ENCODE measurements at places on chromosomes 12 and 14.

DNA sequence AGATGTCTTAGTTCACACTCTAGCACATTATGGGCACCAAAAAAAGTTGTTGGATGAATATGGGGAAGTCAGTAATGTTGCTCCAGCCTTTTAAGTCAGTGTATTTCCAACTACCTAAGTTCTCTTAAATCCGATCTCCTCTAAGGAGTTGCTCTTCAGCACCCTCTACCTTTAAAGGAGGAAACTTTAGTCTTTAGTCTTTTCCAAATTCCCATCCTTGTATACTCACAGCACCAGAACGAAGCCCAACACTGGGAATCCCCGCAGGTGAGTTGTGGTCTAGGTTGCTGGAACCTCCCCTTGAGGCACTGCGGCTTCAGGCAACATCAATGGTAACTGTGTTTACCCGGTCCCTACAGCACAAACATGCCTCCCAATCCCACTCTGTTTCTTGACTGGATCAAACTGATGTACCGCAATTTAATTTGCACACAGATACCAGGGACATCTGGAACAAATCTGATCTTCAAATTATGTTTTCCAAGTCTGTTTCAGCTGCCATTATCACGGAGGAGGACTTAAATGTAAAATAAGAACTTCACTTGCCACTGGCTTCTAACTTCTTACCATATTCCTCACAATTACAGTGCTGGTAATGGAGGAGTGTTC is 179.0 kb downstream of the FOXN3 start:
- DNase-seq: no peak

GRCh38 chr12:105931762-105932570 is 206.8 kb downstream of the NUAK1 start:
- no peak for DNase-seq

DNA sequence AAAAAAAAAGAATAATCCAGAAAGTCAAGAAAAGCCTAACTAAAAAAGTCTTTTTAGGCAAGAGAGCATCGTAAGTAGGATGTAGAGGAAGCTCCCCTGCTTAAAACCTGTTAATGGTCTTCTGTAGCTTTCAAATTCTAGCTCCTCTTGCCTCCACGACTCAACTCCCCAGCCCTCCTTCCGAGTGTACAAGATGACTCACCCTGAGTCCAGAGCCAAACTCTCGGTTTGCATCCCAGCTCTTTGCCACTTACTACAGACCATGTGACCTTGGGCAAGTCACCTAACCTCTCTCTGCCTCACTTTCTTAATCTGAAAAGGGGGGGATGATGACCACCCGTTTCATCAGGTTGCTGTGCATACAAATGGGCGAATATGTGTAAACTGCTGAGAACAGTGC is 460.4 kb downstream of the DPF3 start:
- no peak for DNase-seq

- no peak for DNase-seq
Observed at GRCh38 chr12:96907671-96908422, 790 bp downstream of the NEDD1 start.

- no peak for DNase-seq
Observed at GRCh38 chr12:162467-163307, 51.3 kb downstream of the SLC6A12 start.

DNA sequence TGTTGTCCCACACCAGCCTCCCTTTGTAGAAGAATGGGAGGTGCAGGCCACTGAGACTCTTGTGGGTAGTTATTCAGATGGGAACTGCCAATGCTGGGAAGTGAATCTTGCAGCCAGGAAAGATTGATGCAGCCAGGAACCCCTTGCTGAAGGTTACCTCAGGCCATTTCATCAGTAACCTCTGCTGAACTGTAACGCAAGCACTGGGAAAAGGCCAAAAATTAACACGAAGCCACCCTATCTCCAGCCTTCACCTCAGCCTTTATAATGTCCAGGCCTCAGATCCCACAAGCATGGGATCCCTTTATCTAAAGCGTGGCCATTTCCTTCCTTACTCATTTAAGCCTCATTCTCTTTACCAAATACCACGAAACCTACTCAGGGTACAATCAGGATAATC is 211.1 kb downstream of the SPTSSA start:
- DNase-seq: no peak

GRCh38 chr14:60735416-60735815 is 855 bp downstream of the MNAT1 start:
- DNase-seq: no peak

DNA sequence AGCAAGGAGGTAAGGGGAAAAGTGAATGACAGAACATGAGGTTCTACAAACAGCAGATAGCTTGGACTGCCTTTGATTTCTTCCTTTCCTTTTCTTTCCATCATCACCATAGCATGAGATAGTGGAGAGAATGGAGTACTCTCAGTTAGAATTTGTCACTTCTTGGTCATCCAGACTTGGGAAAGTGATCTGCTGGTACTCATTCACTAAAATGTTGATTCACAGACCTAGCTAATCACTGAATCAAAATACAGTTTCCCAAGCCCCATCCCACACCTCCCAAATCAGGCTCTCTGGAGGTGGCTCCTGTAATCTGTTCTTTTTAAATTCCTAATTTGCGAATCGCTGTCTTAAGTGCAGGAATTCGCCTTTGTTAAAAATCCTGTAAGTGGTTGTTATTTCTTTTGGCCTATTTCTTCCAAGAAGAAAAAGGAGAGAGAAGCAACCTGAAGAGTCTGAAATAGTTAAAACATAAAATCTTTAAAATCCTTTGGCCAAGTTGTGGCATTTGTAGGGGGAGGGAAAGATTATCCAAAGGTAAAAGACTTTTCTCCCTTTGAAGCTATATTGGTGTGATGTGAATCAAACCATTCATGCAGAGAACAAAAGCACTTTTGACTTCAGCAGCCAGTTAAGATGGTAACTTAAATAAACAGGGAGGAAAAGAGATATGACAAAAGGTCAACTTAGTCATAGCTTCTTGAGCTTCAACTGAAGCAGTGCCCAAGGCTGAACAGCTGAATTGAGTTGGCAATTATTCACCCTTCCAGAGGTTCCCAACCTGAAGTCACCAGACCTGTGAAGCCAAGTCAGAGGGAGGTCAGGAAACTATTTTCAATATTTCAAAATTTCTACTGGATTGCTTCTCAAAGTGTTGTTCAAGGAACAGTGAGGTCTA is 255.1 kb upstream of the KRR1 start:
- DNase-seq: no peak

Data from stimulated activated CD4-positive, alpha-beta T cell treated with anti-CD3 and anti-CD28 coated beads, TNF-alpha, amount 100 ng/mL, for 1 hour (primary cell).